Fibroblast of mammary gland (primary cell): ENCODE measurements at places on chromosomes 2 and 18.

GRCh38 chr18:56825321-56825720 is 174.2 kb downstream of the WDR7 start:
- no peak for DNase-seq

GRCh38 chr2:40283111-40283909 is 168.6 kb downstream of the SLC8A1 start:
- no peak for DNase-seq

DNA sequence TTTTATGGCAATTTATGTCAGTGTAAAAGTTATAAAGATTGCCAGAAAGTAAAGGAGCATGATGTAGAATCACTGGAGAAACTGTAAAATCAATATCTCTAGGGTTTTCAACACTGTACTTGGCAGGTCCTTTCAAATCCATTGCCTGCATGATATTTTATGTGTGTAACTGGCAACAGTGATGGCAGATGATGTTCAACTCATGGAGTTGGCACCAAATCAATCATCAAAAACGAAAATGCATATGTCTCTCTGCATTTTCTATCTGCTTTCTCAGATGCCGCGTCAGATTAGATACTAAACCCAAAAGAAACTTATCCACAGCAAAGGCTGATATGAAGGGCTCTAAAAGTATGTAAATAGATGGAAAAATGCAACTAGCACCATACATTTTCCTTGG is 1395.5 kb upstream of the PIK3C3 start:
- DNase-seq: no peak

GRCh38 chr2:68834737-68835376 is 36.3 kb downstream of the BMP10 start:
- no peak for DNase-seq

DNA sequence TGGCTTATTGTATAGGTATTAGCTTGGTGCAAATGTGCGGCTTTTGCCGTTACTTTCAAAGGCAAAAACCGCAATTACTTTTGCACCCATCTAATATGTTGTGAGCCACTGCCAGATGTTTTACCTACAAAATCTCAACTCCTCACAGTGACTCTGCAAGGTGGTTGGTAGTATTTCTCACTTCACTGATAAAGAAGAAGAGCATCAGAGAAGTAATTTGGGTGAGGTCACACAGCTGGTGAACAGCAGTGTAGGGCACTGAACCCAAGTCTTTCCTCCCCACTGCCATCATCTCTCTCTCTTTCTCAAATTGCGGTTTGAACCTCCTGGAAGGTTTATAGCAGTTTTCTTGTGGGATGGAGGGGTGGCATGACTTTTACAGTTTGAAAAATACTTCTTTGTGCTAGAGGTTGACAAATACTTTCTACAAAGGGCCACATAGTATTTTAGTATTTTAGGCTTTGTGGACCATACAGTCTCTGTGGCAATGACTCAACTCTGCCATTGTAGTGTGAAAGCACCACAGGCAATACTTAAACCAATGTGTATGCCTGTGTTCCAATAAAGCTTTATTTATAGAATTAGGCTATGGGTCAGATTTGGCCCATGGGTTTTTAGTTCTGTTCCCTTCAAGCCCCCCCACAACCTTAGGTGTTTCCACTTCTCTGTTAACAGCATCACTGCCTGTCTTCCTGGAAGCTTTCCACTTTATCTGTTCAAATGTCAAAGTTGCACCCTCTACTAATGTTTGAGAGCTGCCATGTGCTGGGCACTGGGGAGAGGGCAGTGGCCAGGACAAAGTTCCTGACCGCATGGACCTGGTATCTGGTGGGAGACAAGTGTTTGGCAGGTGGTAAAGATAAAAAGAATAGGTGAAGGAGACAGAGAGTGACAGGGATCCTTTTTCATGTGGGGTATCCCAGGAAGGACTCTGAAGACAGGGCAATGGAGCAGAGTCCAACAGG is 30.1 kb downstream of the FHOD3 start:
- DNase-seq: no peak

DNA sequence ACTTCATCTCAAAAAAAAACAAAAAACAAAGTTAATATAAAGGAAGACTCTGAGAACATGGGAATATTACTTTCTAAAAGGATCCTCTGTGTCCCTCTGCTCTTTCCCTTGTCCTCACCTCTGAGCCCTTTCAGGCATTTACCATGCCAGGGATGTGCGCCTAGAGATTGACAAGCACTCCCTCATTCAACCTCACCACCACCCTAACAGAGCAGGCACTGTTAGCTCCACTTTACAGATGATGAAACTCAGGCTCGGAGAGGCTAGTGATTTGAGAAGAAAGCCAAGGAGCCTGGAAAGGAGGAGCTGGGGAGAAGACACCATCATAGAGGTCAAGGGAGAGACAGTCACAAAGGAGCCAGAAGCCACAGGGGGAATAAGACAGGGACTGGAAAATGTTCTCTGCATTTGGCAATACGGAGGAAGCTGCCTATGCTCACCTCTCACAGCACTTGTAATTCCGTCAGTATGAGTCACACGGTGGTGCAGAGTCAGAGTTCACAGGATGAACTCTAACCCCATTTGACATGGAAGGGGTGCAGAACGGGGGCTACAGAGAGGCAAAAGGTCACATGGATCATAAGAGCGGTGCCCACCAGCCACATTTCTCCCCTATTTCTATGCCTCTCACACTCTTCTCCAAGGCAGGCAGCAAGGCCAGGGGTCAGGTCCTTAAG is 101.8 kb upstream of the NFU1 start:
- peak; percentile 48 for DNase-seq

DNA sequence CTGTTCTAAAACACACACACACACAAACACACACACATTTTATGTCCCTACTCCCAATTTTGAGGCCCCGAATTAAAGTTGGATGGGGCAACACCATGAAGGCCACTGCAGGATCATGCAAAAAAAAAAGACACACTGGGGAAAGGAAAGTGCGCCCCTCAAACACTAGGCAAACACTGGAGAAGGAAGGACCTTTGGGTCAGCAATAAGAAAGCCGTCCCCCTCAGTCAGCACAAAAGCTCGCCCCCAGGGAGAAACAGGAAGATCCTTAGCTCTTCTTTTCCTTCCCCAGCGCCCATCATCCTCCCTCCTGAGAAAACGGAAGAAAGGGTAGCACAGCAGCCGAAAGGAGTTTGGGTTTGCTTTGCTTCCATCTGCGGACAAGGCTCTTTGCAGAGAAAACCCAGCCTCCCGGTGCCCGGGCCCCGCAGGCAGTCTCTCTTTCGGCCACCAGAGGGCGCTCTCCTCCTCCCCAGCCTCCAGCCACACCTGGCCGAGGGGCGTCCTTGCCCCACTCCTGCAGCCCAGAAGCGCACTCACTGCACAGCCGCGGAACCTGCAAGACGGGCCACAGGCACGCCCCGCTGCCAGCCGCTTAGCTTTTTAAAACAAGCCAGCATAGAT is 248.5 kb downstream of the CDH20 start:
- peak; percentile 46 for DNase-seq

GRCh38 chr2:218811382-218811781 is 20.2 kb downstream of the PRKAG3 start:
- DNase-seq: peak; percentile 37
